NCI-H446 (cell line): ENCODE measurements at places on chromosomes 5 and 9.
A peak's percentile ranks its signal among the peaks of the same experiment; 100 is the strongest.

GRCh38 chr5:14178671-14179211 lies 35.6 kb downstream of the TRIO start:
- no peak for DNase-seq

DNA sequence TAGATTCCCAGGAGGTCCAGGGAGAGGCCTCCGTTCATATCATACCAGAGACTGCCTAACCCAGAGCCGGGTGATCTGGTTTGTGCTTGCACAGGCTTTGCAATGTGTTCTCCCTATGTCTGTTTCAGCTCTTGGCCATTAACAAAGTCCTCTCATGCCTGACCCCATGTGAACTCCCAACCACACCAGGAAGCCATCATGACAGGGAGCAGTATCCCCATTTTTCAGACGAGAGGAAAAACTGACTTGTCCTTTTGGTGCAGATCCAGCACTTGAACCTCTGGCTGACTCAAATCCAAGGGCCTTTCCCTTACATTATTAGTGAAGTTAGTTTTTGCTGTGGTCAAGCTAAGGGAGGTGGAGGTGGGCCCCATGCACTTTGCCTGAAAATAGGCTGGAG lies 58.4 kb downstream of the TEX10 start:
- DNase-seq, result no peak

- DNase-seq, result peak; percentile 79
Measured at GRCh38 chr5:118195211-118195610, 793.1 kb downstream of the DTWD2 start.

- no peak for DNase-seq
Measured at GRCh38 chr5:14908172-14908571, 36.6 kb upstream of the ANKH start.

- DNase-seq, result peak; percentile 22
Measured at GRCh38 chr9:77896938-77897667, 134.5 kb downstream of the GNAQ start.

DNA sequence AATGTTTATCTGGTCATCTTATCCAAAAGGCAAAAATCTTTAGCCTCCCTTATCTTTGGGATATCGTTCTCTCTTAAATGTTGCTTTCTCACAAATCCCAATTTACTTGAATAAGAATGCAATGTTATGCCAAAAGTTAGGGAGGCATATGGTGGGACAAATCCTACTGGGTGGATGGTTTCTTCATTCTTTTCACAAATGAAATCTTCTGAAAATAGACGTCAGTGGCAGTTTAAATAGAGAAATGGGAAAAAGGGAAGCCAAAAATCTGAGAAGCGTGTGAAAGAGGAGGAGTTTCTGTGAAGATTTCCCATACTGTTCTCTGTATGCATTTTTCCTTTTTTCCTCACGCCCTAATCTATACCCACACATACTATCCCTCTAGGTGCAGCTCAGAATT lies 2.5 kb upstream of the PCDHAC1 start:
- no peak for DNase-seq

DNA sequence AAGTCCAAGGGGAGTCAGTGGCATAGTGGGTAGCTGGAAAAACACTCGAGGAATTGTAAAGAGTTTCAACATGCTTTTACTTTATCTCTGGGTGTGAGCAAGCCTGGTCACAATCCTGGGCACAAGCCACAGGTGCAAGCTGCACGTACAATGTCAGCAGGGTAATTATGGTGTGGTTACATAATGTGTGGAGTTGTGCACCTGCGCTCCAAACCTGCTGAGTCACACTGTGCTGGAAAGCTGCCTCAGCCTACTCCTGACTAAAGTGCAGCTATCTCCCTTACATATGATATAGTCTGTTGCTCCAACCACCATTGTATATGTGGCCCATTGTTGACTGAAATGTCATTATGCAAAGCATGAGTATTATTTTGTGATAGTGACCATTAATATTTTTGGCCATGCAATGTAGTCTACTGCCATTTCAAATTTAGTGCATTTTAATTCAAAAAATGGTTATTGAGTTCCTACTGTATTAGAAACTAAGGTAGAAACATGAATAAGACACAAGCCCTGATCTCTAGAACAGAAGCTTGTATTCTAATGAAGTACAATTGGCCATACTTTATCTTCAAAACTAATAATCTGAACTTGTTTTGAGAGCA lies 160.9 kb upstream of the SLC30A5 start:
- DNase-seq, result no peak

DNA sequence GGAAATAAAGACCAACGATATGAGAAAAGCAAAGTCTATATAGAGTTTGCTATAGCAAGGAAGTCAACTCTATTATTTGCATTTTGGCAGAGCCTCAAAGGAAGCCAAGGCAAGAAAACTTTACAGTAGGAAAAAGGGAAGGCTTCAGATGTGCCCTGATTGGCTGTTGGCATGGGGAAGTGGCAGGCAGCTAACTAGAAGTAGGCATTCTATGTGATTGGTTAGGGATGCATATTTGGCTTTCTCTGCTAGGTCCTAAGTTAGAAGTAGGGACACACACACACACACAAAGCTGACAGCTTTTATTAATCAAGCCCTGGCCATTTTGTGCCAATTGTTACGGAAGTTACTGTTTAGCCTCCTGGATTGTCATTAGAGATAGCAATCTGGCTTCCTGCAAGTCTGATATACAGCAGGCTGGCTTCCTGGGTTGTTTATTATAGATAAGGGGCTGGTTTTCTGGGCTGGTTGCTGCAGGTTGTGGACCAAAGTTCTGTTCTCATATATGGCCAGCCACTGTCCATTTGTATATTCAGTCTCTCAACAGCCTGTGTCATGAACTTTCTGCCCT lies 308.1 kb upstream of the GRAMD2B start:
- no peak for DNase-seq

- DNase-seq, result no peak
Measured at GRCh38 chr9:129811967-129812363, 9.0 kb downstream of the TOR1B start.
